ENCODE measurements at places on chromosomes 1 and 21.

DNA sequence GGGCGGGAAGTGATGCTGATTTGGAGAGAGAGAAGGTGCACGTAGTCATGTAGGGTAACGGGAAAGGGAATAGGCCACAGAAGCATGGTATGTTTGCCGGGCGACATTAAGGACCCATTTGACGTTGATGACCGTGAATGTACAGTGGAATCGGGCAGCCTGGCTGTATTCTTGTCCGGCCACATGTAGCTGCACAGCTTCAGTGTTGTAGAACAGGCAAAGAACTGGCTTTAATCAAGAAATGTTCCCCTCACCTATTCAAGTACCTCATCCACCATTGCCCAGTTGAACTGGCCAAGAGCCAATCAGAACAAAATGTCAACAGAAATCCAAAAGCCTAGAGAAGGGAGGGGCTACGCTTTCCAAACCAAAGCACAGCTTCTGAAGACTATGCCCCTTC, 104.8 kb downstream of the DHRS3 start:
- DNase-seq = no peak

GRCh38 chr1:151829352-151830046, 2.1 kb downstream of the RORC start:
- DNase-seq = no peak

GRCh38 chr21:42094811-42095210, 23.7 kb downstream of the UMODL1 start:
- no peak for DNase-seq

- no peak for DNase-seq
Measured at GRCh38 chr1:54357967-54358366, 48.2 kb downstream of the SSBP3 start.

GRCh38 chr1:118902711-118903191, 85.4 kb downstream of the TBX15 start:
- DNase-seq = no peak

Data from stimulated activated CD4-positive, alpha-beta T cell treated with anti-CD3 and anti-CD28 coated beads, Interleukin-12 subunit alpha, Interleukin-12 subunit beta, amount 100 ng/mL, for 24 hours (primary cell).